Stimulated activated CD4-positive, alpha-beta T cell treated with anti-CD3 and anti-CD28 coated beads, Interleukin-4, amount 100 ng/mL, for 4 hours (primary cell): ENCODE measurements at places on chromosomes 11 and 22.

- DNase-seq: no peak
Measured at GRCh38 chr11:93039531-93040240, 70.2 kb downstream of the MTNR1B start.

GRCh38 chr22:44437216-44438055 is 60.6 kb downstream of the RTL6 start:
- no peak for DNase-seq

DNA sequence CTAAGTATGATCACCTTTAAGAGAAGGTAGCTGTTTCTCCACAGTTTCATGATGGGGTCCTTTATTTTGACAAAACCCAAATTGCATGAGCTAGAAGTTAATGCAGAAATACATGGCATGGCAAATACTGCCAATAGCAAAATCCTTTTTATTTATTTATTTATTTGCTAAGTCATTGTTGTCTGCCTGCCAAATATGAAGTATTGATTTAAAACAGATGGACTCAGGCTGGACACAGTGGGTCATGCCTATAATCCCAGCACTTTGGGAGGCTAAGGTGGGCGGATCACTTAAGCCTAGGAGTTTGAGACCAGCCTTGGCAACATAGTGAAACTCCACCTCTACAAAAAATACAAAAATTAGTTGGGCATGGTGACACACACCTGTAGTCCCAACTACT is 52.4 kb downstream of the LARGE2 start:
- DNase-seq: no peak

- no peak for DNase-seq
Measured at GRCh38 chr11:128392259-128392658, 195.1 kb downstream of the ETS1 start.

GRCh38 chr22:43275545-43276317 is 67.4 kb downstream of the SCUBE1 start:
- DNase-seq: no peak

GRCh38 chr11:79219186-79220045 is 221.4 kb downstream of the TENM4 start:
- DNase-seq: no peak

DNA sequence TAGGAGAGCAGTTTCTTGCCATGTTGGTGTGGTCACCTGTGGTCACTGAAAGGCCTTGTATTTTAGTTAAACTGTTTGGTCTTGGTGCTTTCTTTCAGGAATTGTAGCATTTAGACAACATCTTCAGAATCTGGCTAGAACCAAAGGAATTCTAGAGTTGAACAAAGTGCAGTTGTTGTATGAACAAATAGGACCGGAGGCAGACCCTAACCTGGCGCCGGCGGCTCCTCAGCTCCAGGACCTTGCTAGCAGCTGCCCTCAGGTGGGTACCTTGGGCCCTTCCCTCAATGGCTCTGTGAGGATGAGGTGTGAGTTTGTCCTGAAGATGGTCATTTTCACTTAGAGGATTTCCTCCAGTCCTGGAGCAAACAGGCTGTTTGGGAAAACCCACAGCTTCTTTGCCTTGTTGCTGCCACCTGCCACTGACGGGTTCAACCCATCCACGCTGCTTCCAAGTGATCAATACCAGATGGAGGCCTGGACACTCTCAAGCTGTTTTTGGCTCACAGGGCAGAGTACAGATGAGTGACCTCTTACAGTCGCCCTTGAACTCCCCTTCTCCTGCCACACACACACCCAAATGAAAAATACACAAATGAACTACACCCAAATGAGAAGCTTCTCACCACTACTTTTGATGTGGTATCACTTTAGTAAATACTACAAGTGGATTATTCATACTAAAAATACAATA is 45.2 kb downstream of the PPP2R1B start:
- DNase-seq: no peak

GRCh38 chr22:24947881-24948280 is 1.4 kb upstream of the LHFPL7 start:
- no peak for DNase-seq

GRCh38 chr11:126155402-126156187 is 55.9 kb downstream of the RPUSD4 start:
- no peak for DNase-seq

- DNase-seq: no peak
Measured at GRCh38 chr11:70443773-70444030, 45.4 kb downstream of the CTTN start.

- no peak for DNase-seq
Measured at GRCh38 chr11:11622772-11623171, 967 bp upstream of the GALNT18 start.

DNA sequence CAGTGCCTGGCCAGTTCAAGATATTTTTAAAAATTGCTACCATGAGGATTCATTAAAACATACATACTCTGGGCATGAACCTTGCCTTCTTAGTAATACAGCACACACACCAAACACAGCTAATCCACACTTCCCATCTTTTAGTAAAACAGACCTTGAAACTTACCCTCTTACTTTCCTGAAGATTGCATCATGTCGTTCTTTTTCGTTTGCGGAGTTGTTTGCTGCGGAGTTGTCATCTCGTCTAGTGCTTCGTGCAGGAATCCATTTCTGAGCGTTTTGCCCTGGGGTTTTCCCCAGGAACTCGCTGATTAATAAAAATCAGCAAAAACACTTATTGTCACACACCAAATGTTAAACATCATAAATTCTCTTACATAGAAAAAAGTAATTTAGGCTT is 3.0 kb downstream of the EIF4G2 start:
- DNase-seq: no peak

GRCh38 chr11:74611369-74611861 is 19.0 kb downstream of the POLD3 start:
- no peak for DNase-seq

DNA sequence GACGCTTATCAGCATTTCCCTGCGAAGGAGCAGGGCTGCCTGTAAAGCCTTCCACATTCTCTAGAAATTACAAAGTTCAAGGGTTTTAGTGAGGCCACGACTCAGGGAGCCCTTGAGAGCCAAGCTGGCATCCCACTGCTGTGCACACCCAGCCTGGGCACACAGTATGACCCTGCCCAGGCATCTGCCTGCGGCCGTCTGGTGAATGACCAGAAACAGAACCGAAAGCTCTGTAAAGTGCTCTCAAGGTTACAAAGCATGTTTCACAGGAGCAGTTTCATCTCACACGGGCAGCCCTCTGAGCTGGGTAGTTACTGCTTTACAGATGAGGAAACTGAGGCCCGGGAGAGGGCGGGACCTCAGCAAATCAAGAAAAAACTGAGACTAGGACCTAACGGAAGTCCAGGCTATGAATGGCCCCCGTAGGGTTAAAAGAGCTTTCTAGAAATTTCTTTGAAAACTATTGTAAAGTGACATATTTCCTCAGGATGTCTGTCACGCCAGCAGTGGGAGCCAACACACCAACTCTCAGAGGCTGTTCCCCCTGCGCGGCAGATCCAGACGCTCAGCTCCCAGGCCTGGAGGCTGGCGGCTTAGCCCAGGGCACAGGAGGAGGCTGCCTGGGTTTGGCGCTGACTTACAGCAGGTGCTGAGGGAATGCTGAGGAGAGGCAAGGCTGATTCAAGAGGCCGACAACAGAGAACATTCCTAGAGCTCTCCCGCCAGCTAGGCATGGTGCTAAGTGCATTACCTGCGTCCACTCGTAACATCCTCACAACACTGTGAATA is 7.7 kb upstream of the TCF20 start:
- no peak for DNase-seq

DNA sequence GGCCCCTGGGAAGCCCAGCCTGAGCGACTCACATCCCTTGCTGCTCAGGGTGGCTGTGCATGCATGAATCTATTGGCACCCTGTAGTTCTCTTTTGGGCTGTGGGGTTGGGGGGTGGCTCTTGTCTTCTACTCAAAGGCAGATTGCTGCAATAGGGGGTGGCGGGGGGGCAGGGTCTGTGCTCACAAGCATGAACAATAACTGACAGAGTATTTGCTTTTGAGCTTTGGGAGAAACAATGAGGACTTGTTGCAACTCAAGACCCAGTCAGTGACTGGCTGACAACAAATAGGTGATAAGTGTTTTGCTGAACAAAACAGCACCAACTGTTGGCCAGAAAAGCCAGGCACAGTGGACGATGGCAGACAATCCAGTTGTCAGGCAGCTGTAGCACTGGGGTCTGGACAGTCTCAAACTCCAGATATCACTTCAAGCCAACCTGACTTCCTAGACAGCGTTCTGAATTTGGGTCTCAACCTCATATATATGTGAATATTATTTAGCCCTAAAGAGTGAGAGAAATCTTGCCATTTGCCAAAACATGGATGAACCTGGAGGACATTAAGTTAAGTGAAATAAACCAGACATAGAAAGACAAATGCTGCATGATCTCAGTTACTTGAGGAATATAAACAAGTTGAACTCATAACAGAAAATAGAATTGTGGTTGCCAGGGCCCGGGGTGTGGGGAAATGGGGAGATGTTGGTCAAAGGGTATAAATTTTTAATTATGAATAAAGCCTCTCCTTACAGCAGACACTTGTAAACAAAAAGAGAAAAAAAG is 61.7 kb downstream of the ME3 start:
- no peak for DNase-seq

DNA sequence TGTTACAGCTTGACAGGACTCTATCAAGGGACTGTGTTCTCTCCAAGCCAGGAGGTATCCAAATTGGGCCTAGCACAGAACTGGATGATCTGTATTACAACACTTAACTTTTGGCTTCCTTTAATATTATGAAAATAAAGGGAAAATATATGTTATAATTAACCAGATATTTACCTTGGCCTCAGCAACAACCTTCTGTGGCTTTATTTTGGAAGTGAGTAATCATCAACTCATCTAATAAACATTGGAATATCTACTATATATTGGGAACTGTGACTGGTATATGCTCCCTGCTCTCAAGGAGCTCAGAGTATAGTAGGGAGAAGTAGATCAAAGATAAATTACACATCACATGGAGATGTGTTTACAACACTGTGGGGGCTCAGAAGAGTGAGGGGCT is 352.2 kb downstream of the METTL15 start:
- no peak for DNase-seq

- DNase-seq: no peak
Measured at GRCh38 chr11:71992136-71992730, 6.5 kb upstream of the IL18BP start.

DNA sequence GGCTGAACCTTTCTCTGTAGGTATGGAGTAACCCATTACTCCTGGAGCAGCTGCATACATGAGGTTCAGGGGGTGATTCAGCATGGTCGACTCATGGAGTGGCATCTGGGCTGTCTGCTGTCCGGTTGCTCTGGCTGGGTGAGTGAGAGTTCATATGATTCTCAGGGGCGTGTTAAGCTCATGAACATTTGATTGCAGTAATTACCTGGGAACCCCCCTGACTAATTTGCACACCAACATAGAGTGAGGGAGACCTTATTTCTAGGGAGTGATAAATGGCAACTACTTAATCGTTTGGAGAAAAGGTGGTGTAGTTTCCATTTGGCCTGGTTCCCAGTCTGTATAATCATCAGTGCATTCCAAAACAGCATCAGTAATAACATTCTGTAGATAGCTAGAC is 661.9 kb downstream of the ETS1 start:
- DNase-seq: no peak

GRCh38 chr11:44267750-44268613 is 42.0 kb downstream of the ALX4 start:
- DNase-seq: no peak

- DNase-seq: no peak
Measured at GRCh38 chr11:134630861-134631260, 218.8 kb upstream of the B3GAT1 start.
